ENCODE measurements at places on chromosomes 6 and 20. TPM values are rescaled to one million over a fixed set of nuclear protein-coding genes. Genes with fewer than 3 reads are reported as not detected.

The NKAPL gene
- total RNA-seq, result 5.0 TPM

The TTK gene
- 6.9 TPM for total RNA-seq

The SLC44A4 gene
- total RNA-seq, result not detected

The UBE2J1 gene
- total RNA-seq, result 53.2 TPM

The GMDS gene
- total RNA-seq, result 11.9 TPM
